ENCODE measurements at places on chromosomes 4 and X.

DNA sequence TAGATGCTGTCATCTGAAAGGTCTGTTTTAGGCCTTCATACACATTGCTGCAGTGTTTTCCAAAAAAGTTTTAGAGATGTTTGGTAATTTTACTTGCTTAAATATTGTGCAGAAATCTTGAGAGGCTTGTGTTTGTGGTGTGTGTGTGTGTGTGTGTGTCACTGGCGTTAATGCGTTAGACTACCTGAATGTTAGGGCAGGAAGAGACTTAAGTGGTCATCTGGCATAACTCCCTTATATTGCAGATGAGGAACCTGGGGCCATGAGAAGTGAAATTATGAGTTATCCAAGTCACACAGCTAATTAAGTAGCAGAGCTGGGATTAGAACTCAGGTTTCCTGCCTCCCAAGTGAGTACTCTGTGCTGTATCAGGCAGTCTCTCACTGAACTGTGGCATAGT lies 1.4 kb downstream of the LSM6 start:
- H3K27me3 ChIP-seq, result no peaks in the 10 kb centered on the region
- peak overlapping the region; percentile 88 for H3K4me3 ChIP-seq
- no peaks in the 10 kb centered on the region for H3K36me3 ChIP-seq
- H3K4me1 ChIP-seq, result peaks cover 62% of the 10 kb centered on the region
- no peak for DNase-seq
- peak overlapping the region; percentile 98 for H3K27ac ChIP-seq

- no peak overlapping the region for H3K4me3 ChIP-seq
- H3K36me3 ChIP-seq, result no peaks in the 10 kb centered on the region
- H3K4me1 ChIP-seq, result no peaks in the 10 kb centered on the region
- no peak overlapping the region for H3K27ac ChIP-seq
Observed at GRCh38 chr4:7124689-7125442, 57.0 kb upstream of the GRPEL1 start.

- peak overlapping the region; percentile 77 for H3K4me3 ChIP-seq
- peaks cover 48% of the 10 kb centered on the region for H3K4me1 ChIP-seq
- DNase-seq, result no peak
- no peaks in the 10 kb centered on the region for H3K36me3 ChIP-seq
Observed at GRCh38 chrX:70453024-70453618, 8.5 kb downstream of the DLG3 start.

- H3K4me1 ChIP-seq, result no peaks in the 10 kb centered on the region
- no peaks in the 10 kb centered on the region for H3K27me3 ChIP-seq
- no peak overlapping the region for H3K27ac ChIP-seq
- no peak for DNase-seq
- no peak overlapping the region for H3K4me3 ChIP-seq
Observed at GRCh38 chr4:85268961-85269360, 206.0 kb upstream of the ARHGAP24 start.

- H3K27me3 ChIP-seq, result peaks cover 2% of the 10 kb centered on the region
- DNase-seq, result no peak
- peaks cover 1% of the 10 kb centered on the region for H3K4me1 ChIP-seq
- H3K27ac ChIP-seq, result no peak overlapping the region
- H3K4me3 ChIP-seq, result no peak overlapping the region
- no peaks in the 10 kb centered on the region for H3K36me3 ChIP-seq
Observed at GRCh38 chrX:2969021-2969420, 37.3 kb upstream of the ARSH start.

DNA sequence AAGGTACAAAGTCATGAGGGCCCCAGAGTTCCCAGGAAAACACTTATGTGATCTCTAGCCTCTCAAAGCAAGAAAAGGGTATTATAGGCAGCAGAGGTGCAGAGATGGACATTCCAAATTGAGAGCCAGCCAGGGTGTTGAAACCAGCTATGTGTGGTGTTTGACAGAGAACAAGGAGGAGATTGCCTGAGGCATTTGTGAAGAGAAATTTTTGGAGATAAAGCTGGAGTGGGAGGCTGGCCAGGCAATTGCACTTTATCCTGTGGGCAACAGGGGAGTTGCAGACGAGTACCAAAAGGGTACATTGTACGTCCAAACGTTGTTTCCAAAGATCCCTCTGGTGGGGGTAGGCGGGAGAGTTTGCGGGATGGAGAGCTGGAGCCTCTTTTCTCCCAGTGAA lies 2.5 kb upstream of the GABRE start:
- DNase-seq, result no peak
- H3K27me3 ChIP-seq, result peaks cover 10% of the 10 kb centered on the region
- no peak overlapping the region for H3K4me3 ChIP-seq
- no peak overlapping the region for H3K27ac ChIP-seq
- H3K4me1 ChIP-seq, result no peaks in the 10 kb centered on the region
- H3K36me3 ChIP-seq, result no peaks in the 10 kb centered on the region

DNA sequence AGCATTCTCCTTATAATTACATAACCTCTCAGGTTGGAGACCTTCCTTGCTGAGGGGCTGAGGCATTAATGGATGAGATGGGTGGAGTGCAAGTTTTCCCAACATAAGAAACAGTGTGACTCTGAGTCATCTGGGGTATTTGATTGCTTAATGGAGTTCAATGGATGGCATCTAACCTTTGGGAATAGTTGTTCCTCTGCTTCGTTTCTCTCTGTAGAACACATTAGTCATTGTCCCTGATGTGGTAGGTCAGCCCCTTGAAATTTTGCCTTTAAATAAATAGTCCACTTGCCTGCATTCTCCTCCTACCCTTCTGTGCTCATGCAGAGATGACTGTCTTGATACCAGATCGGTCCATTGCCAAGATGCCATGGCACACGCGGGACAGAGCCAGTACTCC lies 38.6 kb downstream of the SLITRK2 start:
- DNase-seq, result no peak
- no peak overlapping the region for H3K4me3 ChIP-seq
- no peaks in the 10 kb centered on the region for H3K27me3 ChIP-seq
- no peak overlapping the region for H3K27ac ChIP-seq

DNA sequence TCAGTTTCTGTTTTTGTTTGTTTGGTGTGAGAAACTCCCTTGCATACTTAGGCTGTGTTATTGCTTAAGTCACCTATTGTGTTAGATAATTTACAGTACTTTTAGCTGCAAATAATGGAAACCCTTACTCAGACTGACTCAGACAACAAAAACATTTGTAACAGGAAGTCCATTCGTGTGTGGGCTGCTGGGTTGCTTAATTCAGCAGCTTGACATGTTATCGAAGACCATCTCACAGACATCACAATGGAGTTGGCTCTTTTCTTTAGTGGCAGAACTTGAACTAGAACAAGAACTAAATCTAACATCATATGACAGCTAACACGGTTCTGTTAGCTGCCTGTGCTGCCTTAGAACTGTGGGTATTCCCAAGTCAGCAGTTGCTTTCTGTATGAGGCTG lies 9.9 kb upstream of the GABRE start:
- no peak overlapping the region for H3K27ac ChIP-seq
- DNase-seq, result no peak
- no peaks in the 10 kb centered on the region for H3K36me3 ChIP-seq
- peaks cover 9% of the 10 kb centered on the region for H3K27me3 ChIP-seq
- no peak overlapping the region for H3K4me3 ChIP-seq

- no peaks in the 10 kb centered on the region for H3K36me3 ChIP-seq
- no peaks in the 10 kb centered on the region for H3K4me1 ChIP-seq
- H3K27me3 ChIP-seq, result peaks cover 12% of the 10 kb centered on the region
- H3K27ac ChIP-seq, result no peak overlapping the region
- DNase-seq, result no peak
- H3K4me3 ChIP-seq, result no peak overlapping the region
Observed at GRCh38 chr4:2125023-2125422, 65.9 kb downstream of the NAT8L start.

GRCh38 chr4:108166038-108166437 lies 2.7 kb downstream of the LEF1 start:
- no peaks in the 10 kb centered on the region for H3K27me3 ChIP-seq
- H3K4me1 ChIP-seq, result peaks cover 34% of the 10 kb centered on the region
- peak overlapping the region; percentile 100 for H3K4me3 ChIP-seq
- H3K27ac ChIP-seq, result peak overlapping the region; percentile 97
- H3K36me3 ChIP-seq, result peaks cover 47% of the 10 kb centered on the region
- peak; percentile 81 for DNase-seq

GRCh38 chrX:16125520-16126149 lies 2.3 kb downstream of the GRPR start:
- no peak for DNase-seq
- peaks cover 7% of the 10 kb centered on the region for H3K27me3 ChIP-seq
- no peak overlapping the region for H3K4me3 ChIP-seq
- H3K4me1 ChIP-seq, result peaks cover 4% of the 10 kb centered on the region

DNA sequence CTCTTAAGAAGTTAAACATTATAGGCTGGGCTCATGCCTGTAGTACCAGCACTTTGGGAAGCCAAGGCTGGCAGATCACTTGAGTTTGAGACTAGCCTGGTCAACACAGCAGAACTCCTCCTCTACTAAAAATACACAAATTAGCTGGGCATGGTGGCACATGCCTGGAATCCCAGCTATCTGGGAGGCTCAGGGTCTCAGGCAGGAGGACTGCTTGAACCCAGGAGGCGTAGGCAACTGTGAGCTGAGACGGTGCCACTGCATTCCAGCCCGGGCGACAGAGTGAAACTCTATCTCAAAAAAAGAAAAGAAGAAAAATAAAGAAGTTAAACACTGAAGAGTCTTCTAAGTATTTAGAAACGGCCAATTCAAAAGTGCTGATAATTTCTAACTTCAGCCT lies 164.3 kb upstream of the GALNTL6 start:
- no peaks in the 10 kb centered on the region for H3K4me1 ChIP-seq
- H3K27me3 ChIP-seq, result no peaks in the 10 kb centered on the region
- DNase-seq, result no peak
- H3K27ac ChIP-seq, result no peak overlapping the region
- no peak overlapping the region for H3K4me3 ChIP-seq

DNA sequence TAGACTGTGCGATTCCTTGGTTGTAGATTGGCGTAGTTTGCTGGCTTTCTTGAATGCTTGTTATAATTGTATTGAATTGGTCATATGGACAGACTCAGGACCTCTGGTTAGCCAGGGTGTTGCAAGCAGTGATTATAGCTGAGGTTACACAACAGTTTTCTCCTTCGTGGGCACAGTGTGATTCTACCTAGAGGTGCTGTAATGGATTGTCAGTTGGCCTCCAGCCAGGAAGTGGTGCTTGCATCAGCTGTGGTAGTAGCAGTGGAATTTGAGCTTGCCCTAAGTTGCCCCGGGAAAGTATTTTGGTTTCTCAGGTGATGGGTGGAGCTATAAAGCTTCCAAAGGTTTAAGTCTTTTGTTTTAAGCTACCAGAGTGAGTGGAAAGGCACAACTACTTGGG lies 23.1 kb upstream of the GABRG1 start:
- no peaks in the 10 kb centered on the region for H3K27me3 ChIP-seq
- H3K4me1 ChIP-seq, result no peaks in the 10 kb centered on the region
- H3K27ac ChIP-seq, result no peak overlapping the region
- peaks cover 10% of the 10 kb centered on the region for H3K36me3 ChIP-seq
- DNase-seq, result no peak
- no peak overlapping the region for H3K4me3 ChIP-seq

- DNase-seq, result no peak
- H3K36me3 ChIP-seq, result no peaks in the 10 kb centered on the region
- no peak overlapping the region for H3K4me3 ChIP-seq
Observed at GRCh38 chr4:186669159-186669731, 54.4 kb downstream of the FAT1 start.

DNA sequence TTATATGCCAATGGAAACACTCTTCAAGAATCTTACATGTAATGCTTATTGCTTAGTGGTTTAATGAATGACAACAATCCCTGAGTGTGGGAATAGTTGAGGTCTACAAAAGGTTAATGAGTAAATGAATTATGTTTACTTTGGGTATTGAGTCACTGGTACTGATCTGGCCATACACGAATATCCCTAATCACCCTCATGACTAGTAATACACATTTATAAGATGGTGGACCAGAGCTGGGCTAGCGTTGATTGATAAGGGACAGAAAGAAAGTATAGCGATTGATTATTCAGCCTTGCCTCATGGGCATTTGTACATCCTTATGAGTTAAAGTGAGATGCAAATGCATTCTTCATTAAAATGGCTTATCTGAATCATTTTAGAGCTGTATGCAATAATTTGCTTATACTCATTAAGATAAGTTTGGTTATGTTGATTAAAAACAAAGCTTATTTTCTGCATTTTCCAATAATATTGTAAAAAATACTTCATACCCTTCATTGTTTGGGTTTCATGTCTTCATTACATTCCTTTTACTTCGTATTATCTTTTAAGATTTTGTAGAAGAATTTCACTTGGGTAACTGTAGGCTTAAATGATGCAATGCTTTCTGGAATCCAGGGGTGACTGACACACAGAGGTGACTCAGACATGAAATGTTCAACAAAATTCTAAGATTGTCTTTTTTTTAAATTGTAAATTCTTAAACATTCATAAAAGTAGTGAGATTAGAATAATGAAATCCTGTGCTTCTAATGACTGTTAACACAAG lies 47.4 kb downstream of the FGF2 start:
- H3K27me3 ChIP-seq, result peaks cover 47% of the 10 kb centered on the region
- H3K36me3 ChIP-seq, result no peaks in the 10 kb centered on the region
- DNase-seq, result no peak
- H3K4me1 ChIP-seq, result no peaks in the 10 kb centered on the region
- no peak overlapping the region for H3K4me3 ChIP-seq
- H3K27ac ChIP-seq, result no peak overlapping the region

DNA sequence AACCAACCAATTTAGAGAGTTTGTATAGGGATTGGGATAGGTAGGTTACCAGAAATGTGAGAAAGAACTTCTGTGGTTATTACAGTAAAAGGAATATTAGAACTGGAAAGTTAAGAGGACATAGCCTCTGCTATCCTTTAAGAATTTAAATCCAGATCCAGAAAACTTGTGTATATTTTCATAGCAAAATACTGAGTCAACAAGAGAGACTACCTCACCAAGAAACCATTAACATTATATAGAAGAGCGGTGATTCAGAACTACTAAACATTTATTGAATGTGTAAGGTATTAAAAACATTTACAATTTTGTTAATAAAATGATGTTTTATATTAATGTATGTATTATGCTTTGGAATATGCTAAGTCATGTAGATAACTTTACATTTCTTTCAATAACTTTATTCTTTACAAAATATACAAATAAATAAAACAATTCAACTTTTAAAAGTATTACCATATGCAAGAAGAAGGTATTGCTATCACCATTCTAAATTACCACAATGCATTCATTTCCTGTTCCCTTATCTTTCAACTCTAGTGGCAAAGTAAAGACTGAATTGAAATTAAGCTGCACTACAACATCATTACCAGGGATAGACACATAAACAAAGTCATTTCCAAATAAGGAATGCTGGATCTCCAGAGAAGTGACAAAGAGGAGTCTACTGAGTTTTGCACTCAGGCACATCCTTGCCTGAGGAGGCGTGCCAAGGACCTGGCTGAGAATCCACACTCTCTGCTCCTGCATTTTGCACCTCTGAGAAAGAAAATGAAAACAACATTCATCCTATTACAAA lies 6.1 kb upstream of the BDH2 start:
- H3K4me1 ChIP-seq, result no peaks in the 10 kb centered on the region
- no peaks in the 10 kb centered on the region for H3K27me3 ChIP-seq
- no peak for DNase-seq
- no peak overlapping the region for H3K4me3 ChIP-seq
- no peaks in the 10 kb centered on the region for H3K36me3 ChIP-seq

DNA sequence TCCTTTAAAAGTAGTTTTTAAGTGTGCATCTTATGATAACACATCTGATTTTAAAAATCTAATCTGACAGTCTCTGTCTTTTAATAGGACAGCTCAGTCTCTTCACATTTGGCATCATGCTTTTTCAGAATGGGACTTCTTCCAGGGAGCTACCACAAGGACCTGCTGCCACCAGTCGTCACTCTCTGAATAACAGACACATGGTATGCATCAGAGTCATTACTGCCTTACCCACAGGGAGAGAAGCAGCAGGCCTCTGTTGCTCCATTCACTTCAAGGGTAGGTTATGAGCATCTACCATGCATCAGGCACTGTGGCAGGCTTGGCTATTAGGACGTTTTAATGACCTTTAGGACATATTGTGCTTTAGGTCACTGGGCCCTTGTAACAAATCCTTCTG lies 50.0 kb upstream of the AFAP1 start:
- H3K4me1 ChIP-seq, result peaks cover 12% of the 10 kb centered on the region
- DNase-seq, result no peak
- no peak overlapping the region for H3K4me3 ChIP-seq
- H3K36me3 ChIP-seq, result peaks cover 3% of the 10 kb centered on the region
- no peaks in the 10 kb centered on the region for H3K27me3 ChIP-seq
- H3K27ac ChIP-seq, result no peak overlapping the region

All from naive thymus-derived CD8-positive, alpha-beta T cell (primary cell).